ENCODE measurements at places on chromosomes 1 and 21.

GRCh38 chr1:77832901-77833300 lies 53.5 kb downstream of the MIGA1 start:
- no peak for DNase-seq

DNA sequence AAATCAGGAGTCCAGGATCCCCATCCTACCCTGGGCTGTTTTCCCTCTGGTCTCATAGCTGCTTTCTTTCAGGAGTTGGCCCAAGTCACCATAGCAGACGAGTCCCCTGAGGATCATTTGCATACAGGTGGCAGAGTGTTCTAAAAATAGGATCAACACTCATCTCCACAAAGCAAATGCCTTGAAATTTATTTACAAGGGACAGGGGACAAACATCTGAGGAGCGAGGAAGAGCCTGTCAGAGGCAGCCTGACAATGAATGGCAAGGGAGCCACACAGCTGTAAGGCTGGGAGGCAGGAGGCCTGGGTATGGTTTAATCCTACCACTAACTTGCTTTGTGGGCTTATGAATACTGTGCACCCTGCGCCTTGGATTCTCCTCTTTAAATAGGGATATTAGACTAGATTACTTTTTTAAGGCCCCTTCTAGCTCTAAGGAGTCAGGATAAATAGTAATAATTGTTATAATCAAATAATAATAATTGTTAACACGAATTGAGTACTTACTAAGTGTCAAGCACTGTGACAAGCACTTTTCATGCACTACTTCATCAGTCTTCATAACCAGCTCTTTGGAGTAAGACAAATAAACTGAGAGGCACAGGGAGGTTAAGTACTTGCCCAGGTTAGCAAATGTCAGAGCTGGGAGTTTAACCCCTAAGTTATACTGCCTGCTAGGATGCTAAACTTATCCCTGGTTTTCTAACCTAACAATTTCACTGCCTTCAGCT lies 34.5 kb downstream of the RAB3B start:
- DNase-seq = peak; percentile 82

- no peak for DNase-seq
Measured at GRCh38 chr1:94024104-94024792, 96.7 kb downstream of the ABCA4 start.

- no peak for DNase-seq
Measured at GRCh38 chr1:206821493-206821892, 43.9 kb upstream of the IL20 start.

GRCh38 chr1:189149547-189150375 lies 1327.9 kb downstream of the BRINP3 start:
- peak; percentile 35 for DNase-seq

GRCh38 chr1:93056214-93056613 lies 22.9 kb upstream of the MTF2 start:
- DNase-seq = no peak

DNA sequence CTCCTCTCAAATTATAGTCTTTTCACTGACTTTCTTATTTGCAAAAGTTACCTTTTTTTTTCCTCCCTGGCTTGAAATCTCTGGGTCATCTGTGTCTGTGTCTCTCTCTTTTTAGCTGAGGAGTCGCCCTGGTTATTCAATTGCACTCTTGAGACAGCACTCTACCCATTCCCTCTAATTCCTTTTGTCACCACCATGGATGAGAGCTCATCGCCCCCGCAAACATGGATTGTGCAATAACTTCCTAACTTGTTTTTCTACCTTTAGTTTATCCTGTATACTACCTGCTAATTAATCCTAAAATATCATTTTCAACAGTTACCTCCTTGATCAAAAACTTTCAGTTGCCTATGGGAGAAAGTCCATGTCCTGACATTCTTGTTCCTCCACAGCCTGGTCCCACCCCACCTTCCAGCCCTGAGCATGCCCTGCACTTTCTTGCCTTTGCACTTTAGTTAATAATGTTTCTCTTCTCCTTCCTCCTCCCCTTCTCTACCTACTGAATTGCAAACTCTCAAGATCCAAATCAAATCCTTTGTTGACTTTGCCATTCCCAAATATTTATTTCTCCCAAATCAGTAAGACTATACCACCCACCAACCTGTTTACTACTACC lies 110.4 kb upstream of the MAGI3 start:
- DNase-seq = no peak

- DNase-seq = no peak
Measured at GRCh38 chr21:29166853-29167252, 36.4 kb downstream of the MAP3K7CL start.

GRCh38 chr1:245256528-245256927 lies 101.7 kb downstream of the KIF26B start:
- no peak for DNase-seq

GRCh38 chr1:234518876-234519275 lies 39.9 kb upstream of the TARBP1 start:
- no peak for DNase-seq

GRCh38 chr1:247301176-247301540 lies 30.5 kb downstream of the ZNF496 start:
- DNase-seq = no peak

DNA sequence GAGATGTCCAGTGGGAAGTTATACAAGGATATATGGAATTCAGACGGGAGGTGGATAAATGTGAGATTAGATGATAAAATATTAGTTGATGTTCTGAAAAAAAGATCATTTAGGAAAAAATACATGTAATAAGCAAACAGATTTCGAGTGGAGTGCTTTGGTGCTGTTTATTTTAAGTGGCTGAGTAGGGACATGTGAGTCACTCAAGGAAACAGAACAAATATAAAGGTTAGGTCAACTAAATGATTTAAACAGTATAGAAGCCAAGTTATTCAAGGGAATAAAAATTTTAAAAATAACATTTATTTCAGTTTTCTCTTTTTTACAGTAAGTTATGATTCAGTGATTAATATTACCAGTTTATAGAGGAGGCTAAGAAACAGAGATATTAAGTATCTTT lies 1046.7 kb upstream of the B3GALT2 start:
- DNase-seq = no peak

DNA sequence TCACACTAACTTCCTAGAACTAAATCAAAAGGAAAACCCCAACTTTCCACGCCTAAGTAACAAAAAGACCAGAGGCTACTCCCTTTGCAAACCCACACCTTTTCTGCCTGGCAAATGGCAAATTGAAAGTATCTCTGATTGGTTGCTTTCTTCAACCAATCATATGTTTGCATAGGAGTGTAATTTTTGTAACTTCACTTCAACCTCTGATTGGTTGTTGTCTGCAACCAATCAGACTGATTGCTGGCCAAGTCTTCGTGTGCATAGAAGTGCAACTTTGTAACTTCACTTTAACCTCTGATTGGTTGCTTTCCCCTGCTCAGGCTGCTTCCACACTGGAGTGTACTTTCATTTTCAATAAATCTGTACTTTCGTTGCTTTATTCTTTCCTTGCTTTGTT lies 36.9 kb upstream of the PADI2 start:
- no peak for DNase-seq

- no peak for DNase-seq
Measured at GRCh38 chr1:21702780-21703179, 33.6 kb upstream of the RAP1GAP start.

DNA sequence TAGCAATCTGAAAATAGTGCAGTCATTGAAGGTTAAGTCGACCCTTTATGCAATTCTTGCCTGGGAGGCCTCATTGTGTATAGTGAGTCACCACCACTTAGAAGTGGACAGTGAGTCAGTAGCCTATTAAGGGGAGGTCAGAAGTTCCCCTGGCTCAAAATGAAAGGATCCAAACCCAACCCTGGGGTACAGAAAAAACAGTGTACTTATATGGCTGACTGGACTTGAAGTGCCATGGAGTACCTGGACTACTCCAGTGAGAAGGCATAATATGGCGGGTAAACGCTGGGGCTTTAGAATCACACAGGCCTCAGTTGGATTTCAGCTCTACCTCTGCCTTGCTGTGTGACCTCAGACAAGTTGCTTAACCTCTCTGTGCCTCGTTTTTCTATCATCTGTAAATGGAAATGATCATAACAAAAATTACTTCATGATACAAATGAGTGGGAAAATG lies 2.2 kb upstream of the BCL9 start:
- DNase-seq = no peak

DNA sequence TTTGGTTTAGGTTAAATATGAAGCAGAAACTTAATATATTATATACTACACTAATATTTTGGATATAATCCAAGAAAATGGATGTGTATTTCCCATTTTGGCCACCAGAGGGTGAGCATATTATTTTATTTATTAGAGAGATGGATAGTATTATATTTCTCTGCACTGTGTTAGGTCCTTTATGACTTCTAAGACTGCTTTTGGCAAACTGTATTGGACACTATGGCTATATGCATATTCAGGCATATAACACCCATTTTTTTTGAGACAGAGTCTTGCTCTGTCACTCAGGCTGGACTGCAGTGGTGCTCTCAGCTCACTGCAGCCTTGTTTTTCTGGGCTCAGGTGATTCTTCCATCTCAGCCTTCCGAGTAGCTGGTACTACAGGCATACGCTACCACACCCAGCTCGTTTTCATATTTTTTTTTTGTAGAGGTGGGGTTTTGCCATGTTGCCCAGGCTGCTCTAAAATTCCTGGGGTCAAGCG lies 17.8 kb upstream of the PGM1 start:
- DNase-seq = no peak

DNA sequence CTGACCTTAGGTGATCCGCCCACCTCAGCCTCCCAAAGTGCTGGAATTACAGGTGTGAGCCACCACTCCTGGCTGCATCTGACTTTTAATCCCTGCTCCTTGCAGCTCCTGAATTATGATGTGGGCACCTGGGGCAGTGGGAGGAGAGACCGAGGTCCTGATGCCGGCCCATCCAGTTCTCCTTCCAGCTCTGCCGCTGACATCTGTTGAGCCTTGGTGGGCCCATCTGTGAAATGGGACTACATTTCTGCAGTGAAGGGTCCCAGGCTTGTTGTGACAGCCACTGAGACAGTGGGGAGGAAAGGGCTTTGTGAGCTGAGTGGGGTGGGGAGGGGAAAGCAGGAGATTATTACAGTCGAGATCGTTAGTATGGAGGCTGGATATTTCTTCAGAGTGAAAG lies 11.8 kb downstream of the PLA2G2F start:
- no peak for DNase-seq

DNA sequence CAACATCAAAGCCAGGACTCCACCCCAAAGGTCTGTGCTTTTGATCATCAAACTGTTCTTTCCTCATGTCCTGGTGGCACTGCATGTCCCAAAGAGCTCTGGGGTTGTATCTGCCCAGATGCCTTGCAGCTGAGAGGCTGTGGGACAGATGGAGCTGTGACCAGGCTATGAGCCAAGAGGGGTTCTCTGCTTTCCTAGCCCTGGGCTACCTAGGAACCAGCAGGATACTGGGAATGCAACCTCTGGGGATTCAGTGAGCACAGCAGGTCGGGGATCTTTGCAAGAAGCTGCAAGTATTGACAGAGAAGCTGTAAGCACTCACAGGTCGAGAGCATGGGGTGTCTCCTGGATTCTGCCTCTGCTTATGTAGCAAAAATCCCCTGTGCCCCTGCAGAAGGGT lies 186.6 kb downstream of the GRIK3 start:
- peak; percentile 97 for DNase-seq

DNA sequence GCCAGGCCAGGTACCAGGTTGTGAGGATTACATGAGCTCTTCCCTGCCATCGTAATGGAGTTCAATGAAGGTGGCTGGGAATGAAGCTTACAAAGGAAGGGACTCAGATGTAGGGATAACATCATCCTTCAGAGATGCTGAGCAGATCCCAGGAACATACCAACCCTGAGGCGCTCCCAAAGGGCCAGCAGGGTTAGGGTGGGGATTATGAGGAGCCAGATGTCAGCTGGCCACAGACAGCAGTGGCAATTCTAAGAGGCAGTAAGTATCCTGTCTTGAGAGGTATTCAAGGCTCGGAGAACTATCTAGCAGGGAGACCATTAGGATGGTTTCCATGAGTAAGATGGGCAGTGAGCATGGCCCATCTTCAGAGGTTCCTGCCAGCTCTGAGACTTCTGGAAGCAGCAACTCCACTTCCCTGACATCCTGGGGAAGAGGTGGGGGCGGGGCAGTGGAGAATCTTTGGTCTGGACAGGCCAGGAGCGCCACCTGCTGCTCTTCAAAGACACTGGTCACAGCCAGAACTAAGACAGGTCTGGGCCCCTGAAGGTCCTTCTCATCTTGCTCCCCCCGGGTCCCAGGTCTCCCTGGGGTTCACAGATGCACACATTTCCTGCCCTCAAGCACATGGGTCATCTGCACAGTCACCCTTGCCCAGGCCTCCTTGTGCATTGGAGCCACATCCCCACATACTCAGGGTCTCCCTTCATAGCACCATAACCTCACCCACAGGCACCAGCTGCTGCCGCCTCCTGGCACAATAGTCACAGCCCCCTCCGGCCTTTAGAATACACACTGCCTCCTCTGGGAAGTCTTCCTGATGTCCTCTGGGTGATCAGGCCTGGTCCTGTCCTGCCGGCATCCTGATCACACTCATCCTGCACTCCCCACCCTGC lies 2.7 kb upstream of the SDC3 start:
- peak; percentile 57 for DNase-seq

- DNase-seq = no peak
Measured at GRCh38 chr1:15008783-15009729, 144.5 kb upstream of the TMEM51 start.

GRCh38 chr1:58149271-58149812 lies 397.2 kb downstream of the OMA1 start:
- DNase-seq = no peak

DNA sequence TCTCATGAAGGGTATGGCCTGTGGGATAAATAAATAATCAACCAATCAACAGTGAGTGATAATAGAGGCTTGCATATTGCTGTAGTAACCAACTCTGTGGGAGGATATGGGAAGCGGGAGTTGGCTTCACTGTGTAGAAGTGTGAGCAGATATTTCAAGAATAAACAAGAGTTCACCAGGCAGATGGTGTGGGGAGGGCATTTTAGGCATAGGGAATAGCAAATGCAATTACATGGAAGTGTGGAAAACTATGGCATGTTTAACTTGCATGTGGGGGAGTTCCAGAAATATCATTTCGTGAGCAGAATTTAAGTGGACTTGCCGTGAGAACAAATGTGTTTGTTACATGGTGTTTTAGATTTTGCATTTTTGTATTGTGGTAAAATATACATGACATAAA lies 95.2 kb downstream of the SPATA46 start:
- DNase-seq = no peak

GRCh38 chr1:205826995-205827394 lies 14.0 kb upstream of the SLC41A1 start:
- no peak for DNase-seq

- no peak for DNase-seq
Measured at GRCh38 chr1:92016720-92017316, 13.0 kb upstream of the EPHX4 start.

- no peak for DNase-seq
Measured at GRCh38 chr21:46100020-46100419, 2.1 kb downstream of the COL6A2 start.

DNA sequence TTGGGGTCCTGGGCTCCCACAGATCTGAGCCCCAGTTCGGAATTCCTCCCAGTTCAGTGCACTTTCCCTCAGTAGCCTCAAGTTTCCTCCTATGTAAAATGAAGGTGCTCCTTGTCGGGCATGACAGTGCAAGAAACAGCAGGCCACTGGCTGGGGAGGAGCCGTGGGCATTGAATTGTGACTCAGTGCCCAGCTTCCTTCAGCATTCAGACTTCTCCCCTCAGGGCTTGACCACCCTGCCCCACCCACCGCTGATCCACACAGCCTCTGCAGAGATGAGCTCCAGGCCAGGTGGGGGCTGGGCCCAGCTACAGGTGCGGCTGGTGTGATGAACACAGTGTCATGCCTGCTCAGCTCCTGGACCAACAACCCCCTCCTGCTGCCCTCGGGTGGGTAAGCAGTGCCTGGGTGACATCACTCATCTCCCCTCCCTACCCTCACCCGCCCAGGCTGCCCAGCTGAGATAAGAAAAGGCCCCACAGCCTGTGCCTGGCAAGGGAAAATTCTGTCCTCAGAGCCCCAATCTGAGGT lies 4.9 kb downstream of the MOB3C start:
- DNase-seq = no peak
